IMR-90 (cell line): ENCODE measurements at places on chromosomes 7 and 10. TPM values are rescaled to one million over a fixed set of nuclear protein-coding genes. Genes with fewer than 3 reads are reported as not detected.

SEPTIN7 gene
- 239 and 270 TPM in 2 replicates for total RNA-seq

AGBL3 gene
- 0.18 and 0.28 TPM in 2 replicates for total RNA-seq

PNLIPRP2 gene
- not detected in 2 replicates for total RNA-seq

CROT gene
- total RNA-seq = 7.5 and 14.4 TPM in 2 replicates

WNT8B gene
- not detected in 2 replicates for total RNA-seq

EPDR1 gene
- total RNA-seq = under 0.01 TPM in 1 of 2 replicates, not detected in the other

GRM3 gene
- not detected in 2 replicates for total RNA-seq

INHBA gene
- 112 and 133 TPM in 2 replicates for total RNA-seq

TMEM229A gene
- total RNA-seq = not detected in 2 replicates

GBX1 gene
- total RNA-seq = not detected in 2 replicates

ECHDC3 gene
- total RNA-seq = 2.8 and 4.3 TPM in 2 replicates

CARD11 gene
- 0.18 and 0.28 TPM in 2 replicates for total RNA-seq

SPDYE8 gene
- total RNA-seq = not detected in 2 replicates

TMEM270 gene
- total RNA-seq = not detected in 2 replicates

POLR2J2 gene
- total RNA-seq = 0.83 and 1.3 TPM in 2 replicates

DKK1 gene
- total RNA-seq = 74.7 and 116 TPM in 2 replicates

ADD3 gene
- total RNA-seq = 137 and 212 TPM in 2 replicates

BET1 gene
- 9.9 and 36.4 TPM in 2 replicates for total RNA-seq

CH25H gene
- 0.18 TPM in 1 of 2 replicates, not detected in the other for total RNA-seq

SFMBT2 gene
- 1.1 and 1.3 TPM in 2 replicates for total RNA-seq

AGR3 gene
- not detected in 2 replicates for total RNA-seq

HECW1 gene
- 1.1 and 1.3 TPM in 2 replicates for total RNA-seq

ODAD2 gene
- total RNA-seq = 0.72 and 1.1 TPM in 2 replicates

WEE2 gene
- not detected in 2 replicates for total RNA-seq

TWIST1 gene
- total RNA-seq = 5.4 and 18.6 TPM in 2 replicates

CCDC136 gene
- 7.7 and 8.3 TPM in 2 replicates for total RNA-seq

CALHM3 gene
- not detected in 2 replicates for total RNA-seq

SLIT1 gene
- under 0.01 TPM in 1 of 2 replicates, not detected in the other for total RNA-seq

CNNM1 gene
- total RNA-seq = 0.18 and 0.28 TPM in 2 replicates

TMEM184A gene
- total RNA-seq = 0.28 and 0.36 TPM in 2 replicates

GPR26 gene
- total RNA-seq = not detected in 2 replicates

LIPA gene
- total RNA-seq = 31.9 and 32.5 TPM in 2 replicates

FAM24B gene
- total RNA-seq = 1.6 and 2.2 TPM in 2 replicates

KEL gene
- not detected in 2 replicates for total RNA-seq

OPALIN gene
- total RNA-seq = not detected in 2 replicates

ANKRD30A gene
- total RNA-seq = not detected in 2 replicates
